Fibroblast of villous mesenchyme (primary cell): ENCODE measurements at places on chromosomes 6 and 20.

- no peak for DNase-seq
These were observed 41.1 kb upstream of the FANCE start for GRCh38 chr6:35411066-35411465.

DNA sequence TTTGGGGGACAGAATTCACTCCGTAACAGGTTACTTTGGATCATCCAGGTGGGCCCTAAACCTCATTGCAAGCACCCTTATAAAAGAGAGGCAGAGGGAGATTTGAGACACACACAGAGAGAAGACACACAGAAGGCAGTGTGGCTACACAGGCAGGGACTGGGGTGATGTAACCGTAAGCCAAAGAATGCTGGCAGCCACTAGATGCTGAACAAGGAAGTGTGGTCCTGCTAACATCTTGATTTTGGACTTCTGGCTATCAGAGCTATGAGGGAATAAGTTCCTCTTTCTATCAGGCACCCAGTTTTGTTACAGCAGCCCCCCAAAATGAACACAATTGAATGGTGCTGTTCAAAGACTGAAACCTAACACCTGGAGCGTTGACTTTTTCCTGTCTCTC, 191.3 kb upstream of the MYLIP start:
- DNase-seq = no peak

DNA sequence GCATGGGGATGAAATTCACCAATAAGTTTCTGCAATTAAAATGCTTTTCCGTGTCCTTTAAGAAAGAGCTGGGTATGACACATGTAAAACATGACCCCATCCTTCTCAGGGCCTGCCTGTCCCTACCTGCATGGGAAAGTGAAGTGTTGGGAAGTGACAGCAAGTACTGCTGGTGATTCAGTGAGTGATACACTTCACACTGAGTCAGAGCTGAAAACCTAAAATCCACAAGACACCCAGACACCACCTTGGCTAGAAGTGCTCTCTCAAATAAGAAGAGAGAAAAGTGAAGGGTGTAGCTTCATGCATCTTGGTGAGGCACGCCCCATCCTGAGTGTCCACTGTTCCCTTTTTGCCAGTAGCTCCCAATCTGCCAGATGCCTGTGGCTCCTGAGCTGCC, 3.3 kb downstream of the RAB22A start:
- DNase-seq = no peak

GRCh38 chr6:136718476-136718875, 73.8 kb downstream of the MAP3K5 start:
- no peak for DNase-seq

DNA sequence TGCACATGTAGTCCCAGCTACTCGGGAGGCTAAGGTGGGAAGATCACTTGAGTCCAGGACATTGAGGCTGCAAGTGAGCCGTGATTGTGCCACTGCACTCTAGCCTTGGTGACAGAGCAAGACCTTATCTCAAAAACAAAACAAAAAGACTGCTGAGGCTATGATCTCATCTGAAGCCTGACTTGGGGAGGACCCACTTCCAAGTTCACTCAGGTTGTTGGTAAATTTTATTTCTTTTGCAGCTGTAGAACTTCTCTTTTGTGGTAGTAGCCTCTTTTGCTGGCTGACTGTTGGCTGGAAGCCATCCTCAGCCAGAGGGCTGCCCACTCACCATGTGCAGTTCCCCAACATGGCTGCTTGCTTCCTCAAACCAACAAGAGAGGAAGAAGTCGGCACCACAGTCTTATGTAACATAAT, 36.8 kb upstream of the ME1 start:
- no peak for DNase-seq
